ENCODE measurements at places on chromosomes 12 and 14.

DNA sequence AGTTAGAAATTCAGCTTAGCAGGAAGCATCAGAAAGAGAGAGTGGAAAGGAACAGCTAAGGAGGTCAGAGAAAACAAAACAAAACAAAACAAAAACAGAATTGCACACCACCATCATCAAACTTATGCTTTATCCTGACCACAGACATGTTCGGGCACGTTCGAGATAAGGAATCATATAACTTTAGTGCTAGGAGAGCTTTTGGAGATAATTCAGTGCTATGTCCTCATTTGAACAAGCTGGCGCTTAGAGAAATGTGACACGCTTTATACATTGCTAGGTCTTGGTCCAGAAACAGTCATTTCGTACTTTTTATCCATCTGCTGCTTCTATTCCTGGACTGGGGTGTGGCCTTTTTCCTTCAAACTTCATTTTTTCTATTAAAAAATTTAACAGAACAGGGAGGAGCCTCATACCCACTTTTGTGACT is 213.1 kb downstream of the PTPRO start:
- no peak for DNase-seq

- no peak for DNase-seq
These were observed 111.2 kb downstream of the ITPR2 start for GRCh38 chr12:26721800-26722199.

DNA sequence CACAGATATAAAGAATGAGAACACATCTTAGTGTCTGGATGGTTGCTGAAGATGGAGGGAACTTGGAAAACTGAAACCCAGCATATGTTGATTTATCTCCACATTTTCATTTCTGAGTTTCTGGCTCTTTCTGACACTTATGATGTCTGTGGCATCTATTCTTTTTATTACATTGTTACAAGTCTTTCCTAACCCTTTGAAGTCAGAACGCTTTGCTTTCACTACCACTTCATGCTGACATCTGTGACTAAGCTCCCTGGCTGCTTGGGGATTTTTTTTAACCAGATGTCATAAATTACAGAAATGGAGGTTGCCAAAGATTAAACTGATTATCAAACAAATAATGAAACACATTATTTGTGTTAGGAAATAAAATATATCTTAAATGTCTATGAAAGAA is 188.7 kb downstream of the KITLG start:
- no peak for DNase-seq

DNA sequence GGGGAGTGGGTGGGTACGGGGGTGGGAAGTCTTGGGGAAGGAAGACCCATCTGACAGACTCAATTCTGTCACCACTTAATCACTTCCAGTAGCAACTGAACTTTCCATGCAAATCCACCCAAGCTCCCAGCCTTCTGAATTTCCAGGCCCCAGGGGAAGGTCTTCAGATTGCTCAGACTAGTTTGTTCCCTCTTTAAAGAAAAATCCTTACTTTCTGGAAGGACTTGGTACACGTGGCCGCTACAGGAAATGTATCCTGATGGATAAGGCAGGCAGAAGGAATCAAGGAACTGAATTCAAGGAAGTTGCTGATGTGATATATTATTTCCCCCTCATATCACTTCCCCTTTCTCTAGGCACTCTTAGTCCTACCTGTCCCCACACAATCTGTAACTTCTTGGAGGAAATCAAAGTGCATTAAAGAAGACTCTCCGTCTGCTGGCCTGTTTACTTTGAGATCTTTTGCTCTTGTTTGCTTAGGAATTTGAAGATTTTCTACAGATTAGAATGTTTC is 6.4 kb downstream of the NFKBIA start:
- DNase-seq: no peak

- DNase-seq: no peak
These were observed 202.7 kb downstream of the TSPAN9 start for GRCh38 chr12:3279832-3280231.

DNA sequence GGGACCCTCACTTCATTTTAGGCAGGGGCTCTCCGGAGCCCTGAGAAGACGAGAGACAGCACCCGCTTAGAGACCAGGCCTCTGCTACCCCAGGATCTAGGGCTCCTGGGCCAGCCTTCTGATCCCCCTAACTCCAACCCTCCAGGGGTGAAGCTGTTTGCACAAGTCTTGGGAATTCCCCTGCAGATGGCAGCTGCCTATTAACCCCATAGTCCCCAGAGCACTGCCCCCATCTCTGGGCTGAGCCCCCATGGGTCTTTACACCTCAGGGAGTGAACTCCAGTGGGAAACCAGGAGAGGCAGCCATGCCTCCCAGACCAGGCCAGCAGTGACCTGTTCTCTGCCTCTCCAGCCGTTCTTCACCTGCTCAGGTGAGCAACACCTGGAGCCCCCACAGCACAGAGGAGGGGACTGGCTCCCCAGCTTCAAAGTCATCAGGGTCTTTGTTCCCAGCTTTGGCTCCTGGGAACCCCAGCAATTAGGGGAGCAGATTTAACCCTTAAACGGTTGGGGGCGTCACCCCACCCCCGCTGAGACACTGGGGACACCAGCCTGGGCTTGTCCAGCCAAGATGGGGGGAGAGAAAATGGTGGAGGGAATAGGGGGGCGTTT is 2.3 kb downstream of the WNT10B start:
- DNase-seq: no peak

GRCh38 chr14:21652209-21652808 is 1.3 kb upstream of the OR4E2 start:
- no peak for DNase-seq

DNA sequence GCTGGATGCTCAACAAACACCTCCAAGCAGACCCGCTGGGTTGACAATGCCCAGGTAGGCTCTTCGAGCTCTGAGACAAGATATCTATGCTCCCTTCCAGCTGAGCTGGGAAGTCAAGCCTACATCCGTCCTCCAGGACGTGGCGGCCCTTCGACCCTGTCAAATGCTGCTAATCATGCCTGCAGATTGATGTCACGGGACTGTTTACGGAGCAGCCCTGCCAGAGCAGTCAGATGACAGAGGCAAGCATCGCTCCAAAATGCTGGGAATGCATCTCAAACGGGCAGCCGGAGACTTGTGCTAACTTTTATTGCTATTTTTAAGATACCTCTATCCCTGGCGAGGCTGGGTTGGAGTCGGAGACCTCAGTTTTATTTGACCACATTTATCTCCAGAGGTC is 139.2 kb downstream of the NTF3 start:
- no peak for DNase-seq

DNA sequence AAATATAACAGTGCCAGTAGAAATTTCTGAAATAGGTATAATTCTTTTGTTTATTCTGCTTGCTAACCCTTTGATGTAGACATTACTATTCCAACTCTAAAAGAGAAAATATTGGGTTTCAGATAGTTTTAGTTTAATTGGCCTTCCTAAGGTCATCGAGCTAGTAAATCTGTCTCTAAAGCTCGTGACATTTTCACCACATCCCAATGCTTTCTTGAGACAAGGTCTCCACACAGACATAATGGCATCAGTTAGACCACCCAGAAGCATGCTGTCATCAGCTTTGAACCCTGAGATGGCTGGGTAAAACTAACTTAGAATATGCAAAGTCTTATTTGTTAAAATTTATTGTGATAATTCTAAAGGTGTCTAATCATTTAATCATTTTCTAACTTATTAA is 52.0 kb downstream of the PIK3C2G start:
- DNase-seq: no peak

- no peak for DNase-seq
These were observed 1.8 kb upstream of the AHNAK2 start for GRCh38 chr14:104979758-104980610.

GRCh38 chr12:84073401-84073800 is 839.2 kb downstream of the SLC6A15 start:
- no peak for DNase-seq

DNA sequence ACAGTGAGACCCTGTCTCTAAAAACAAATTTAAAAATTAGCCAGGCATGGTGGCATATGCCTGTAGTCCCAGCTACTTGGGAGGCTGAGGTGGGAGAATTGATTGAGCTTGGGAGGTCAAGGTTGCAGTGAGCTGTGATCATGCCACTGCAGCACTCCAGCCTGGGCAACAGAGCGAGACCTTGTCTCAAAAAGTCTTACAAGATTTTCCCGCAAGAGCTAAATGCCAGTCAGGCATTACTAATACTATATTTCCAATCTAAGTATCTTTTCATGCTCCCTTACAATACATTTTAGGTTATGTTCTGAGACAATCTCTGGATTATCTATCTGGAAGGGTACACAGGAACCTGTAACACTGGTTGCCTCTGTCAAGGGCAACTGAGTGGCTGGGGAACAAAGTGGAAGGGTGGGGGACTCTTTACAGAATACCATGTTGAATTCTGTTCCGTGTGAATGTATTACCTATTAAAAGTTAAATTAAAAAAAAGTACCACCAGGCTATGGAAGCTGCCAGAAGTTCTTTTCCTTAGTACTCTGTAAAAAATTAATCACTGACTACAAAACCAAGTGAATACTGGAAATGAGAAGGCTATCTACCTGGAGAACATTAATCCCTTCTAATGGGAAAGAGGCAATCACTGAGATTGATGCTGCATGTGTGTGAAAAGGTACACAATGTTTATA is 56.7 kb downstream of the BTBD7 start:
- DNase-seq: no peak

DNA sequence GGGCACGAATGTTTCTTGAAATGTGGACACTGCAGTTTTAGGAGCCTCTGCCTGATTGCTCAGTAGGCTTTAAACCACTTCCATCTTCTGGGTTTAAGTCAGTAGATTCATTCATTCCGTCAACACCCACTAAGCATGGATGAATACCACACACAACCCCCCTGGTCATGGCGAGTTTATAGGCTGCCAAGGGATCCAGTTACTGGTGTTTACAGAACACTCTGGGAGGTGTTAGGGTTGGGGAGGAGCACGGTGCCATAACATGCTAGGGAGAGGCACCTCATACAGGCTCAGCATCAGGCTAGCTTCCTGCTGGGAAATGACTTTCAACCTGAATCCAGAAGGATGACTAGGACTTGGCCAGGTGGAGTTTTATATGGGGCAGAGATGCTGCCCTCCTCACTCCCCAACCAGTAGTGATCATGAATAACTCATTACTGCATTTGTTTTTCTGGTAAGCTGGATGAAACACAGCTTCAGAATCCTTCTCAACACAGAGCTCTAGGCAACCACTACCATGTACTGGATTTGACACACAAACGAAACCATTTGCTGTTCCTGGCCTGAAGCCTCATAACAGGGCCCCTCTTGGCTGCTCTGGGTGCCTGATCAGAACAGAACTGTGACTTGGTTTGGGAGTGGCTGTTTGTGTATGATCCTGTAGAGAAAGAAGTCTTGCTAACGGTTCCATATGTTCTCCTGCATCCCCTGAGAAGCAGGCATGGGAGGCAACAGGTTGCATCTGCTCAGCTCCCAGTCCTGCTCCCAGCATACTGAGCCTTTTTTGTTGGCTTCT is 47.9 kb downstream of the FBXW8 start:
- DNase-seq: no peak

DNA sequence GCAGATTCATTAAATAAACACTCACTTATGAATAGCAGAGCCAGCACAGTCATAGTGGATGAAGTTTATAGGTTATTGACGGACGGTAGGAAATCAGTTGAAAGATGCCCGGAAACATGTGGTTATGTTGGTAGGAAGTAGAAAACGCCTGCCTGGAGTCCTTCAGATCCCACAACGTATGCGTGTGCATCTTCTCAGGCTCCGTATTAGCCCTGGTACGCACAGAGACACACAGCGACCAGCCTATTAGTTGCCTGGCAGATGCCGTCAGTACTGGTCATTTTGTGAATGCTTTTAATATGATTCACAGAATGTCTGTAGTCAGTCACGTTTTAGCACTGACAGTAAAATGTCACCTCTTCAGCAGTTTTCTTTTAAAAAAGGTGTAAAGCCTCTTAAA is 196.4 kb downstream of the RGS6 start:
- DNase-seq: no peak

GRCh38 chr12:56037161-56037560 is 4.6 kb upstream of the RPS26 start:
- DNase-seq: no peak

DNA sequence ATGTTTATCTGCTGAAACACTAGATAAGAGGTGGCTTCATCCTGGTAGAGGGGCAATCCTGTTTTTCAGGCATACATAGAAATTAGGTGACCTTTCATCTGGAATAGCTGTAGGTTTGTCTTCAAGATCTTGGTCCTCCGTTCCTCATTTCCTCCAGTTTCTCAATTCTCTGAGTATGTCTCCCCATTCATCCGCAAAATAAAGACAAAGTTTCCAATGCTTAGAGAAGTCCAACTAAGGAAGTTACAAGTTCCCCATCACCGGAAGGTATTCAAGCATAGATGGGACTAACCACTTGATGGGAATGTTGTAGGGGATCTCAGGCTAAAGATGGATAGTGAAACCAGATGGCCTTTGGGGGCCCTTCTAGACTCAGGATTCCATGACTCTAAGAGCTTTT is 34.3 kb downstream of the ERG28 start:
- DNase-seq: no peak

DNA sequence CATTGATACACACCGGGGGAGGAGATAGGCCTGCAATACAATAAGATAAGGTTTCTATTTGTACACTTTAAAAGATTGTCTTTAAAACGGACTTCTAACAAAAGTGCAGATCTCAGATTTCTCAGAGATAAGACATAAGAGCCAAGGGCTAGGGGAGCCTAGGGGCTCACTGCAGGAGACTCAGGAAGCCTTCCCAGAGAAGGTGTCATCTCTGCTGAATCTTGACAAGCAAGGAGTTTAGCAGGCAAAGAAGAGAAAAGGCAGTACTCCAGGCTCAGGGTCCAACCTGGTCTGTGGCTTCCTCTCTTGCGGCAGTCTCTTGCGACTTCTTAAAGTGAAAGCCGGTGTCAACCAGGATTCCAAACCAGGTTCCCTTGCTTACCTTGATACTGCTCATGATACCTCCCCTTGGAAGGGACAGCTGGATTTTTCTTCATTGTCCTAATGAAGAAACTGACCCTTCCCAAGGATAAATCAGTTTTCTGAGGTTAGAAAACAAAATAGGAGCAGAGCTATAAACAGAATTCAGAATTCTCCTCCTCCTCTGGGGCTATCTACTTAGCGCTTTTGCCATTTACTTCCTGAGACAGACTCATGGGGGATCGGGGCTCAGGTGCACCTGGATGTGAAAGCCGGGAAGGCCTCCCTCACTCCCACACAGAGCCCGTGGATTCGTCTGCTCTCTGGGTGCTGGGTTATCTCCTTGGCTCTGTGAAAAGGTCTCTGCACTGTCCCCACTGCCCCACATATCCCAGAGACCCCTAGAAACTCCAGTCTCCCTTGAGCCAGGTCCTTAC is 1.7 kb upstream of the SCNN1A start:
- no peak for DNase-seq

DNA sequence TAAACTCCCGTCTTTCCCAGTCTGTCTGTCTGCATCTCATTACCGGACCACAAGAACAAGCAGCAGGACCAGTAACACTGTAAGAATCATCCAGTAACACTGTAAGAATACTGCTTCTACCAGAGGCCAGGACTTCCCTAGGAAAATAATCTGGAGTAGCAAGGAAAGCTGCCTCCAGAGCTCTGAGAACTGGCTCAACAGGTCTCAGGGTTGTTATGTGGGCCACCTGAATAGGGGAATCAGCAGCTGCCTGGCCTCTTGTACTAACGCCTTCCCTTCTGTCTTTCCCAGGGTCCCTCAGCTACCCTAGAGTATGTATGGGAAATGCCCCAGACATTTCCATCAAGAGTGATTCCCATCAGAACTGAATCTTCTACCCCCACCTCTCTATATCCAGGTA is 954 bp upstream of the SLC39A2 start:
- DNase-seq: no peak
